ENCODE measurements at places on chromosomes 3 and 15.

DNA sequence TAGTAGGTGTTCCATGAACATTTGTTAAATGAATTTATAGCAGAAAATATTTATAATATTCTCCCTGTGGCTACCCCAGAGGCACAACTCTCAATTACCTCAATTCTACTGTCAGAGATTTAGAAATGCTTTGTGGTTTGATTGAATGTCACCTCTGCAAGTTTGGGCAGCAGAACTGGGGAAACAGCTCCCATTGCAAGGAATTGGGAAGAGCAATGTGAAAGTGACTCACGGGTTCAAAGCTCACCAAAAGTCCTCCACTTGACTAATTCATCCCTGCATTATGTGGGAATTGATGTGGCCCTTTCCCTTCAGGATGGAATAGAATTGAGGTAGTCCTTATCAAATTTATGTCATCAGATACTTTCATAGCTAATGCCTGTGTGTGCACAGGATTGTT is 562.7 kb downstream of the MFSD1 start:
- no peak for DNase-seq

- no peak for DNase-seq
These were observed 82.3 kb downstream of the LRTM1 start for GRCh38 chr3:54845551-54845950.

DNA sequence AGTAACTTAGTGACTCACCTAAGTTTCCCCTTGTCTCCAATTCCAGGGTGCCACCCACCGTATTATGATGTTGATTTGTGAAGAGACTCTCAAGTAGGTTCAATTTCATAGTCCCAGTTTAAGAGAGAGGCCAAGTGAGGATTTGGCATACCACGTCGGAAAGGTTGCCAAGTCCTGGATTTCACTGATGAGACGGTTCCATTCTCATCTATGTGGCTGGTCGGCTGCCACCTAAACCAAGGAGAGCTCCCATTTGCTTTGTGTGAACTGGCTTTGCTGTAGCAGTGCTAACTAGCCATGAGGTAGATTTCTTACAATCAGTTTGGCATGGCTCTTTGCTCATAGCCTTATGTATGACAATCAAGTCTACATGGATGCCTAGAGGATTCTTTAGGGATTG is 653.6 kb downstream of the NLGN1 start:
- no peak for DNase-seq

DNA sequence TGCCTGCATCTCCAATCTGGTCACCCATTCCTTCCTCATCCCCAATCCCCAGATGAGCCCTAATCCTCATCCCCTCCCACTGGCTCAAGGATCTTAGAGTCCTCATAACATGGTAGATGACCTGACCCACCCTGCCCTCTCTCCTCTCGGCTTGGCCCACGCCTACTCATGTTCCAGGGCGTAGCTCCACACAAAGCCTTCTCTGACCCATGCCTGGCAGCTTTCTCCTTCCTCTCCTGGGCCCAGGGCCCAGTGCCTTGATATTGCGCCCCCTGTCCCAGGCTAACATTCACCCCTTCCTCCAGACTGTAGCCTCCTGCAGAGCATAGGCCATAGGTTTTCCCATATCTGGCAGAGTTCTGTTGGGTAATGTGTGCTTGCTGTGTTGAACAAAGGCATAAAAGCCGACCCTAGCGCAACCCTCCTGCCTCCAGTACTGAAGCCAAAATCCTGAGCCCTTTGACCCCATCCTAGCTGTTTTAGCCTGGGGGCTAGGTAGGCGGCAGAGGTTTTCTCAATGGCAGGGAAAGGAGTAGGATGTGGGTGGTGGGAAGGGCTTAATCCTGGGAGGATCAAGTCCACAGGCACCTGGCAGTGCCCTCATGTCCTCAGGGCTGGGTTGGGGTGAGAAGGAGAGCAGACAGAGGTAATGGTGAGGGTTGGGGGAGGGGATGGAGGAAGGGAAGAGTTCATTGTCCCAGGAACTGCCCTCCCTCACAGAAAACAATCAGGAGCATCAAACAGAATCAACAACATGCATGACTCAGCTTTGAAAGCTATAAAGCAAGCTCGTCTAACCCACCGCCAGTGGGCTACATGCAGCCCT is 35.5 kb downstream of the MESD start:
- DNase-seq: no peak

- DNase-seq: no peak
These were observed 3.6 kb upstream of the EEFSEC start for GRCh38 chr3:128149650-128150049.

GRCh38 chr3:52568069-52568468 is 31.7 kb downstream of the UQCC5 start:
- DNase-seq: no peak

DNA sequence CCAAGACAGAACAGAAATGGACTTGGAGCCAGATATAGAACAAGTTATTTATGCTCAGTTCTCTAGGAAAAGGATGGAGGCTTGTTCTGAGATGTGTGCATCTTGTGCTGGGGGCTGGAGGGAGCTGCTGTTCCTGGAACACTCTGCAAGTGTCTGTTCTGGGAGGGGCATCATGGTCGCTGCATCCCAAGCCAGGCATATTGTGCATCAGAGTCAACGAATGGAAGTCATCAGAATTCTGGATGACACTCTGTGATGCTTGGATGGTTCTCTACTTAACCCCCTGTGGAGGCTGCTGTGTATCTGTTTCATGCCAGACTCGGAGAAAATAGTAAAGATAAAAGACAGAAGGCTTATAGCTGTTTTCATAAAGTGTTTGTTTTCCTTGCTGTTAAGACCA is 34.7 kb downstream of the RPL22L1 start:
- no peak for DNase-seq

DNA sequence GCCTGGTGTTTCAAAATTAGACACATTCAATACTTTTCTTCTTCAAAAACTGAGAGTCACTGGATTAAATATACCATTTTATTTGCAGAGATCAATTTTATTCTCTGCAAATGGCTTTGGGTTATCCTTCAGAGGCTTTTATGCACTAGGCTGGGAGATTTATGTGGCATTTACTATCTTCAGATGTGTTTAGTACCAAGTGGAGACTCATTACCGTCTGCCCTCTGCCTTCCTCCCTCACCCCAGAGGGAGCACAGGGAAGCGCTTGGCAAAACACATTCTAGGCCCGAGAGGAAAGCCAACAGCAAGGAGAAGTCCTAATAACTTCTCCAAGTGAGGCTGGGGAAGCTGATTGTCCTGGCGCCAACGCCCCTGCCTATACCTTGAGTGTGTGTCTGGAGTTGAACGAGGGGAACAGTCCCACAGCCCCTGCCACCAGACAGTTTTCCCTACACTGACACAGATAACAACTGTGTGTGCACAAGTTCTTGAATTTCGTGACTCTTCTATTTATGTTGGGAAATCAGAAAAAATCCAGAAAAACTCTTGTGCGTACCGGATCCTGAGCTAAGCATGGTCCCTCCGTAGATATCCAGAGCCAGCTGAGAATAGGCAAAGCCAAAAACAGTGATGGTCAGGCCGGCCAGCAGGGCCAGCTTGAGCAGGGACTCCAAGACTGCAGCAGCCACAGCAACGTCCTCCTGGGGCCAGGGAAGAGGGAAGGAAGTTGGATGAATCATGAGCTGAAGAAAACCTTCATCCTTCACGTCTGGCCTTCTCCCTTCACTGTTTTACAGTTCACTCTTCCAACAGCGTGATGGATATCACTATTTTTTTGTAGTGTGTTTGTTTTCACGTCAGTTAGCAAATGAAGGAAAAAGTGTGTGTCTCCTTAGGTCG is 26.6 kb downstream of the RFT1 start:
- DNase-seq: no peak

DNA sequence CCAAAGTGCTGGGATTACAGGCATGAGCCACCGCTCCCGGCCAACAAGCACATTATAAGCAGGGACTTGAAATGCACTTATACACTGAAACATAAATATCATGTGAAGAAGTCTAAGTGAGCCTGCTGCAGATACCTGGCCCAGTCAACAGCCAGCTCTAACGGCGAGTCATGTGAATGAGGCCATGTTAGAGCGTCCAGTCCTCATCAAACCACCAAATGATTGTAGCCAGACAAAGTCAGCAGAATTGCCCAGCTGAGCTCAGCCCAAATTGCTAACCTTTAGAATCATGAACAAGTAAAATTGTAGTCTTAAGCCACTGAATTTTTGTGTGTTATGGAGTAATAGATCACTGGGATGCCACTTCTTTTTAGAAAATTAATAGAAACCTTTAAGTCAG is 37.8 kb upstream of the UACA start:
- DNase-seq: no peak

DNA sequence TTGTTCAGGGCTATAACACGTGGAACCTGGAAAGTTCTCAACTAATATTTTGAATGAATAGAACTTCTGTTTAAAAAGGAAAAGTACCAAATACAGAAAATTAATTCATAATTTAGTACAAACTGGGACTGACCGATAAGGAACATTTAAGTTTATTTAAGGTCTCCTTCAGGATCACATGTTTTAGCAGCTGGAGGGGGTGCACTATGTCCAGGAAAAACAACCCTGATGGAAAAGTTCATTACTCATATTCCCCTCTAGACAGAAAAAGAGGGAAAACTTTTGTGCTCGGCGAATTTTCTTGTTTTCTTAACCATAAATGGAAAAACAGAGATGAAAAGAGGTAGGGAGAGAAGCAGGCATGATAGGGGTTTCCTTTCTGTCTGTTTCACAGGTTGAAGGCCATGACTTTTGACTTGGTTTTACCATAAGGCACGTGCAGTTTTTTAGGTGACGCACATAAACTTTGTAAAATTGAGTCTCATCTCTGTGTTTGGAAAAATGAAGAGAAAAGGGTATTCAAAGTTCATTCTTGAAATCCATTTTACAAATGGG is 26.5 kb downstream of the FRMD4B start:
- DNase-seq: no peak

DNA sequence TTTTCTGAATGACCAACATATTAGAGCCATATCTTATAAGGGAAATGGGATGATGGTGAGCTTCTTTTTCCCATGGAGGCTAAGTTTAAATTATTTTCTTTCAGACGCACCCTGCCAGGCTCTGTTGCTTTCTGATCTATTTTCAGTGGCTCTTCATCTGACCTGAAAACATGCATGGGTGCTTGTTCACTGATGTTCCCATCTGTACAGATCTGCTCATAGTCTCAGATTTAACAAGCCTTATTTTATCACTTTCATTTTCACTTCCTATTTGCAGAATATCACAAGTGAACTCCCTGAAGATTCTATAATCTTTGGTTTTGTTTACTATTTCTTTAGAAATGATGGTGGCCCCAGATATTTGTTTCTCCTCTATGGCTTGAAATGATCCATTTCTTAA is 31.1 kb upstream of the SUCLG2 start:
- no peak for DNase-seq

GRCh38 chr3:123379041-123379830 is 69.7 kb downstream of the ADCY5 start:
- DNase-seq: no peak

GRCh38 chr15:44536302-44536961 is 515 bp upstream of the EIF3J start:
- no peak for DNase-seq

DNA sequence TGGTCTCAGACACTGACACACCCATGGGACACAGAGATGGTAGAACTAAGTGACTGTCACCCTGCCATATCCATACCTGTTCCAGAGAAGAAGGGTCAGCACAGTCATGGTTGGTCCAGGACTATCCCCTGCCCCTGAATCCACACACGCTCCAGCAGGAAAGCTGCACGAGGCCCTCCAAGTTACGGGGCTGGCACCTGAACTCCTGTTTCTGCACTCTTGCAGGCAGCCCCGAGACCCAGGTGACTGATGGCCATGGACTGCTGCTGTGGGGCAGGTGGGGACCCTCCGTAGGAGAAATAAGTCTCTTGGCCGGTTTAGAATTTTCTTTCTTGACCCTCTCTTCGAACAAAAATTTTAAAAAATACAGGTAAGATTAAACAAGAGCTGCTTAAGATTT is 30.6 kb downstream of the CHDH start:
- no peak for DNase-seq

GRCh38 chr15:98720031-98720430 is 71.7 kb downstream of the IGF1R start:
- DNase-seq: no peak

DNA sequence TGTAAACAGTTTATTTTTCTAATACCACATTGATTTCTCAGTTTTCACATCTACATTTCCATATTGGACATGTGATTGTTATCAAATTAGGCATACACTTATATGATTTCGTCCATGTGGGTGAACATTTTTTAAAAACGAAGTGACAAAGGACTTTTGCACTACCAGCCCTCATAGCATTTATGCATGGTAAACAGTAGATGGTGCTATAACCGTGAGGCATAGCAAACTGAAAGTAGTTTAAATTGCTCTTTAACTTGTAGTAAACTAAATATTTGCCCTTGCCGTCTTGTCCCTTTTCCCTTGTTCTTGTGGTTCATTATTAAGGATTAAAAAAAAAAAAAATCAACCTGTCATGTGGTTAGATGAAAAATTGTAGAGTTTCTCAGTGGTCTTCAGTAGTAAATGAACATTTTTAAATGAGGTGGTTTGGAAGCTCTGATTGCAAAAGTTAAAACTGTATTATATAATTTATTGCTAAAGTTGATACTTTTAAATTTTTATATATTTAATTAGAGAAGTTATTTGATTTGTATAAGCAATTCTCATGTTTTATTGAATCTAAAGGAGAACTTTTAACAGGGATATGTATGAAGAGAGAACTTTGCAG is 24.0 kb downstream of the STX19 start:
- DNase-seq: no peak

- DNase-seq: no peak
These were observed 56.0 kb upstream of the CHRM5 start for GRCh38 chr15:33912326-33912725.

Measured in activated CD4-positive, alpha-beta T cell treated with anti-CD3 and anti-CD28 coated beads for 4 hours (primary cell).